ENCODE measurements at places on chromosomes 4 and X.
A peak's percentile ranks its signal among the peaks of the same experiment; 100 is the strongest.

DNA sequence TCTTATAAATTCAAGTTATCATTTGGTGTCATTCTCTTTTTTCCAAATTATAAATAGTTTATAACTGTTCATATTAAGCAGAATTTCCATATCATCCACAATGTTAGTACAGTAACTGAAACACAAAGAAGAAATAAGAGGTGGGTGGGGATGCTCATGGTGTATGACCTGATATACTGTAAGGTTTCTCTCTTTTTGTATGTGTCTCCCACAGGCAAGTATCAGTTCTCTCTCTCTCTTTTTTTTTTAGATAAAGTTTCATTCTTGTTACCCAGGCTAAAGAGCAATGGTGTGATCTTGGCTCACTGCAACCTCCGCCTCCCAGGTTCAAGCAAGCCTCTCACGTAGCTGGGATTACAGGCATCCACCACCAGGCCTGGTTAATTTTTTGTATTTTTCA lies 43.7 kb upstream of the UGT2A3 start:
- DNase-seq, result no peak

DNA sequence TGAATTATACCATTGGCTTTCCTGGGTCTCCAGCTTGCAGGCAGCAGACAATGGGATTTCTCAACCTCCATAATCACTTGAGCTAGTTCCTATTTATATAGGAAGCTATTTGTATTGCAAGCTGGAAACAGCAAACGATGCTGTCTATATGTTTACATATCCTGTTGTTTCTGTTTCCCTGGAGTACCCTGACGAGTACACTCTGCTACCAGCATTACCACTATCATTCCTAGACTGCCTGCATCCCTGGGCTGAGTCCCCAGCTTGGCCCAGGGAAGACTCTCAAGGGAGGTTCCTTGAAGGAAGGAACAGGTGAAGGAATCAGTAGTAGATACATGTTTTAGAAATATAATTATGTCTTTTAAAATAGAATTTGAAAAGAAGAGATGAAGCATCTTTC lies 81.4 kb downstream of the EVC2 start:
- DNase-seq, result no peak

- DNase-seq, result no peak
Observed at GRCh38 chr4:37892641-37893040, 1.8 kb downstream of the TBC1D1 start.

- no peak for DNase-seq
Observed at GRCh38 chr4:181331214-181331613, 912.0 kb upstream of the TENM3 start.

DNA sequence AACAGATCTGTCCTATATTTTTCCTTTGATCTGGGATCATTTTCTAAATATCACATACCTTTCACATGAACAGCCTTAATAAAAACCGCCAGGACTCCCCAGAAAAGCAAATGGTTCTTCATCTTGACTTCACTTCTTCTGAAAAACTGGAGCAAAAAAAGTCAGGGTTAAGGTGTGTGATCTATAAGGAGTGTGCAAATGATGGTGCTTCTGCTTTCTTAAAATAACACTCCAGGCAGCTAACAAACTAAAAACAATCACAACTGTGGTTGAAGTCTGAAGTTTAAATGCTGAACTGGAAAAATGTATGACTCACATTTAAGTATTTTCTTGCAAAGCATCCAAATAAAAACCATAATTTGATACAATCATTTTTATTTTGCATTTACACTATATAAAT lies at the start of gene JCHAIN:
Gene JCHAIN (minus strand): TSS at position 140 of the 400 bp plus-strand sequence. CDS start 18 bp downstream, at position 122.
- no peak for DNase-seq

GRCh38 chrX:69182818-69183380 lies 17.6 kb upstream of the PJA1 start:
- no peak for DNase-seq

DNA sequence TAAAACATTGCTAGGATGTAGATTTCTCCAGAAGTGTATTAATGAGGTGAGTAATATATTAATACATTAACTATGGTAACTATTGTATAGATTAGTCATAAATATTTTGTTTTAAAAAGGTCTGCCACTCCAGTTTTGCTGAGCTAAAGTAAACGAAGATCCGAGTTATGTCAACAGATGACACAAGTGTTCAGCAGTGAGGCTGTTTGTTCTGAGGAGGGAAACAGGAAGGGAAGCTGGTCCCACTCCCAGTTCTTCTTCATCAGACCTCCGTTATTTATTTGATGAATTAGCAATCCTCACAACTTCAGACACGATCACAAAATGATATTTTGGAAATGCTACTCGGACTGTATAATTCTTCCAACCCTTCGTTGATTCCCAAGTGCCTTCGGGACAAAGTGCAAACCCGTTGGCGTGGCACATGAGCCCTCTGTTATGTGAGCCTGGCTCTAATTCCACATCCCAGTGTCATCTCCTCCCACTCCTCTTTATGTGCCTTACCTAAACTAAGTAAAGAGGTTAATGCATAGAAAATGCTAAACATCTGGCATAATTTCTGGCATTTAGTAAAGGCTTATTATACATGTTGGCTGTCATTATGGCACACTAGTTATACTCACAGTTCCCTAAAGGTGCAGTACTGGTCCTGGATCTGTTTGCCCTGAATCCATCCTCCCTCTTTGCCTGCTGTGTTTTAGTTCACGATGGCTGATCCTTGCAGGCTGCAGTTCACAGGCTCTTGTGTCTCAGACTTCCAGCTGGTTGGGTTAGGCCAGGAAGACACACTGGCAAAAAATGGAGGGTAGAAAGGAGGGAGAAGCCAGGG lies 190.6 kb upstream of the LNX1 start:
- DNase-seq, result no peak

GRCh38 chr4:4271912-4272311 lies 18.0 kb downstream of the LYAR start:
- DNase-seq, result peak; percentile 42

DNA sequence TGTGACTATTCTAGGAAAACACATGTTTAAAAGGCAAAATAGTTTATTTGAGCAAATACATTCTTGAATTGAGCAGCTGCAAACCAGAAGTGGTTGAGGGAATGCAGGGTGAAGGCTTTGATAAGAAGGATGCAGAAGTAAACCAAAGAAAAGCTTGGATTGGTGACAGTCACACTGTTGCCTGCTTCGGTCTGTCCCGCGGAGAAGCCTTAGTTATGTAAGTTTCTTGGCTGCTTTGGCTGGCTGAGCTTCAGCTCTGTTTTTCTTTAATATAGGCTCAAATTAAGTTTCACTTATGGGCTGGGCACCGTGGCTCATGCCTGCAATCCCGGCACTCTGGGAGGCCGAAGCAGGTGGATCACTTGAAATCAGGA lies 67.6 kb downstream of the FAM53A start:
- no peak for DNase-seq

DNA sequence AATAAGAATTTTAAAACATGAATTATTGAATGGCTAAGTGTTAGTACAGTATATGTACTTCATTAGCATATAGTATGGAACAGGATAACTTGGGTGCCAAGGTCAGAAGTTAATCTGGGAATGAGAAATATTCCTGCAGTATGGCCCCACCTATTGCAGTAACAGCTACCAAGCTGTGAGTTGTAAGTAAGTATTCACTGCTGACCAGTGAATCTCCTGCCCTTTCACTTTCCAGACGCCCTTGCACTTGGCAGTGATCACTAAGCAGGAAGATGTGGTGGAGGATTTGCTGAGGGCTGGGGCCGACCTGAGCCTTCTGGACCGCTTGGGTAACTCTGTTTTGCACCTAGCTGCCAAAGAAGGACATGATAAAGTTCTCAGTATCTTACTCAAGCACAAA lies 105.1 kb downstream of the NFKB1 start:
- no peak for DNase-seq

- peak; percentile 78 for DNase-seq
Observed at GRCh38 chr4:180449395-180449956, 1793.7 kb upstream of the TENM3 start.

- no peak for DNase-seq
Observed at GRCh38 chr4:66284991-66285451, 614.7 kb upstream of the EPHA5 start.
